ENCODE measurements at places on chromosomes 4 and X.

GRCh38 chr4:16116493-16116990 is 32.7 kb upstream of the PROM1 start:
- no peak for DNase-seq

GRCh38 chr4:7054106-7054880 is 11.1 kb downstream of the TADA2B start:
- no peak for DNase-seq

- peak; percentile 2 for DNase-seq
Observed at GRCh38 chr4:149062997-149063396, 620.8 kb upstream of the NR3C2 start.

DNA sequence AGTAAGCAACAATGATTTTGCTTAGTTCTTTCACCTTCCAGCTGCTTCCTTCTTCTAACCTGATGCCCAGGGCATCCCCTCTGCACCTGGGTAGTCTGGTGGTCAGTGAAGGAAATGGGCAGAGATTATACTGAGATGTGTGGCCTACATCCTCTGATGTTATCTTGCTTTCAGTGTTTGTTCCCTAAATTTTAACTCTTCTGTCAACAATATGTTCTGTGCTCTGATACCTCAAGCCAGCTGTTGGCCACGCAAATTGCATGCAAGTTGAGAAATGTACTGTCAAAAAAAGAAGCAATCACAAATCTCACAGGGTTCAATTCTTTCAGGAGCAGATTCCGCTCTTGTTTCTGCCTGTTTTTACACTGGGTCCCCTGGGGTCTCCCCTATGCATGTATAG is 73.8 kb downstream of the FBXW7 start:
- no peak for DNase-seq

- DNase-seq: no peak
Observed at GRCh38 chr4:81874661-81875515, 403.2 kb upstream of the RASGEF1B start.
